ENCODE measurements at places on chromosomes 1 and 21.

DNA sequence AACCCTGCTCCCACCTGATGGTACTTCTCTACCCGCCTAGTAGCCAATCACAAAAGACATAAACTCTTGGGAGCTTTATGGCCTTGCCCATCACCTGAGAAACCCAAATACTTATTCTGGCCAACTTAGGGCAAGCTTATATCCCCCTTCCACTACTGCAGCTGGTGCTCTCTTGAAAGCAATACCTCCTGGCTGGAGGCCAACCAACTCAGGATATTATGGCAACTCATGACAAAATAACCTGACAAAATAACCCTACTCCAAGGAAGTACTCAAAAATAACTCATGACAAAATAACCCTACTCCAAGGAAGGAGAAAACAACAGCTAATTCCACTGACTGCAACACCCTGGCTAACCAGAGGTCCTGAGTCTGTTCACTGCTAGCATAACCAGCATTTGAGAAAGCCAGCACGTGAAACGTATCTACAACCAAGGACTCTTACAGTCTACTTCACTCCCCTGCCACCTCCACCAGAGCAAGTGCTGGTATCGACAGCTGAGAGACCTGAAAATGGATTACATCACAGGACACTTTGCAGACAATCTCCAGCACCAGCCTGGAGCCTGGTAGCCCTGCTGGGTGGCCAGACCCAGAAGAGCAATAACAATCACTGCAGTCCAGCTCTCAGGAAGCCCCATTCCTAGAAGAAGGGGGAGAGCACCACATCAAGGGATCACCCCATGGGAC lies 179.9 kb downstream of the COL24A1 start:
- DNase-seq, result no peak

DNA sequence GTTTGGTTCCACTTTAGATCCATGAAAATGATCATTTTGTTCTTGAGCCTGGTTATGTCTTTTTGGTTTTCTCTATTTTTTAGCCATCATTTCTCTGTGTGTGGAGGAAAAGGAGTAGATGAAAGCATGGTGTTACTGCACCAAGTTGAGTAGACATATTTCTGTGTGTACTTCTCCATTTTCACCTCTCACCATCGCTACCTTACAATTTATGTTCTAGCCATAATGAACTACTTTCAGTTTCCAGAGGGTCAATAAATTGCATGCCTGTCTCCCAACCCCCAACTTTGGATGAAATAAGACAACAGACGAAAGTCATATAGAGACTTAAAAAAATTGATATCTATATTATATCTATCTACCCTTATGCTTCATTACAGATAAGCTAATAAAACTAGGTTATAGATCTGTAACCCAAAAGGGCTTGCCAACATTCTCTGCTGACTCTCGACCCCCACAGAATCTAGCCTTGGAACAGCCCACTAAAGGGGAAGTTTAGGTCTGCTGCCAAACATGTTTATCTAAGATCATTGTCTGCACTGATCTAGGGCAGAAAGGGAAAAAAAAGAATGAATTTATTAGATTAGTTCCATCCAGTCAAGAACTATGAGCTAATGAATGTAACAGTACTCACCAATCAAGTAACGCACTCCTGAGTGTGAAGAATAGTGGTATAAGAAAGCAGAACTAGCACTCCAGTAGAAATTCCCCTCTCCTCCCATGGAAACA lies 7.5 kb upstream of the MAN1A2 start:
- DNase-seq, result peak; percentile 51

- peak; percentile 31 for DNase-seq
These were observed 117.6 kb downstream of the KCNN3 start for GRCh38 chr1:154752273-154753030.

GRCh38 chr1:233912909-233913308 lies 8.4 kb downstream of the SLC35F3 start:
- no peak for DNase-seq

DNA sequence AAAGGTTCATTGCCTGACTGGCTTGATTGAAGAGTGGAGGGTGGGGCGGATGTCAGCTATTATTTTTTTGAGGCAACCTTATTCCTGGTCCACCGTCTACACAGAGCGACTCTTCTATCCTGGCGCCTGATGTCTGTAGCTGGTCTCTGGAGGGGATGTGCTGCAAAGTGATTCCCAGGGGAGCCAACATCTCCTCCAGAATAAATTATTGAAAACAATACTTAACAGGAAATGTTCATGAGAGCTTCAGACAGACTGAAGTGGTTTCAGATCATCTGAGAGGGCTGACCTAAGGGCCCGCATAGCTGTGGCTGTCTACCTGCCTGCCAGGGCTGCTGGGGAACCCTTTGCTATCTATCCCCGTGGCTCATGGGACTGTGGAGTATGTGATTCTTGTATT lies 66.7 kb downstream of the TEX35 start:
- no peak for DNase-seq

GRCh38 chr1:4468386-4468785 lies 186.0 kb upstream of the AJAP1 start:
- no peak for DNase-seq

DNA sequence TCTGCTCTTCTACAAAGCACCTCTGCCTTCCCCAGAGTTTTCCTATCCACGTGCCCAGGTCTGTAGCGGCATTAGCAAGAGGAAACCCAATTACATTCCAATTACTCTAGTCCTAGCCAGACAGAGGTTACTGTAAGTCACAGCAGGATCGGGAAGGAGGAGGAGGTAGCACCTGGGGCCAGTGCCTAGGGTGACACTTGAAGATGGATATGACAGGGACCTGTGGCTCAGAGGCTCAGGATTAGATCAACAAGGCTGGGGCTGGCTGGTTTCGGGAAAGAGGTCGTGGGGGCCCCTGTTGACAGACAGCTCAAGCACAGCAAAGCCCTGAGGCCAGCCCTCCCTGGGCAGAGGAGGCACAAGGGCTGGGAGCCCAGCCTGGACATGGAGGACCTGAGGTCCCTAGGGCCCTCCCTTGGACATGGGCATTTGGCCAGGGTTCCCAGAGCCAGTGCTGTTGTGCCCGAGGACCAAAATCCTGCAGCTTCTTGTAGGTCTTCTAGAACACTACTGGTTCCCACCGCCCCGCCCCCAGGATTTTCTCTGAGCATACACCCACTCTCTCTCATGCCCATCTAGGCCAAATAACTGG lies 3.0 kb upstream of the HCRTR1 start:
- DNase-seq, result no peak

DNA sequence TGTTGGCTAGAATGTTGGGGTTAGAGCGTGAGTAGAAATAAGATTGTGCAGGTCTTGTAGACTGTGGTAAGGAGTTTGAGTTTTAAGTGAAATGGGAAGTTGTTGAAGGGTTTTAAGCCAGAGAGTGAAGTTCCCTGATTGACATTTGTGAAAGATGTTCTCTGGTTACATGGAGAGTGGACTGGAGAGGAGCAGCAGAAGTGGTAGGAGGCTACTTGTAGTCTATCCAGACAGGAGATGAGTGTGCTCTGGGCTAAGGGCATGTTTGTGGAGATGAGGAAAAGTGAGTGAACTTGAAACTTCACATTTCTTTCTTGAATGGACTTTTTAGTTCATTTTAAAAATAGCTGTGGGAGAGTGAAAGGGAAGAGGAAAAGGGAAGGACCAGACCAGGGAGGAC lies 37.0 kb downstream of the F3 start:
- DNase-seq, result no peak

GRCh38 chr21:41966041-41966833 lies 12.4 kb upstream of the C2CD2 start:
- DNase-seq, result no peak

GRCh38 chr1:27661412-27662075 lies 10.4 kb downstream of the IFI6 start:
- no peak for DNase-seq

DNA sequence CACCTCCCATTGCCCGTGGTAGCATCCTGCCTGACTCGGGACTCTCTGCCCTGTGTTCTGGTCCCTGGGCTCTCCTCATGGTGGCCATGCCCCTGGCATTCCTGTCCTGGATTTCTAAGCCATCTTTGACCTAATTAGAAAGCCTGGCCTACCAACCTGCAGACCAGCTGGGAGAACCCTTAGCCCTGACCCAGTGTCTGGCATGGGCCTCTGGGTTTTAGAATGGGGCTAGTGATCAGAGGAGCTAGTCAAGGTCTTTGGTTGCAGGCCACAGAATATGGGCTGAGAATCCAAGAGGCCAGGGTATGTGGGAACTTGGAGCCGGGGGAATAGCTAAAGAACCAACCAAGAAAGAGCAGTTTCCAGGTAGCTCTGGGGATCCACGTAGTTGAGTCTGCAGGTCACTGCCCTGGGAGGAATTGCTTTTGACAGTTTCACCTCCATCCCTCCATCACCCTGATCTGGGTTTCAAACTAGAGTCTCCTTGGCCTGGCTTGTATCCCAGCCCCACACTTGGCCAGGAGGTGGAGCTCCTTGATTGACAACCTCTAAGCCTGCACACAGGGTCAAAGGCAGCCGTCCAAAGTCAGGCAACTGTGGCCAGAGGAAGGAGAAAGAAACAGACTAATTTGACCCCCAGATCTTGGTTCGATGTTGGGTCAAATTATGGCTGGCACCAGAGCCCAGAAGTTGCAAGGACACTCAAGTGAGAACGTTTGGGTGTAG lies 54.7 kb upstream of the ABCG1 start:
- DNase-seq, result peak; percentile 67

DNA sequence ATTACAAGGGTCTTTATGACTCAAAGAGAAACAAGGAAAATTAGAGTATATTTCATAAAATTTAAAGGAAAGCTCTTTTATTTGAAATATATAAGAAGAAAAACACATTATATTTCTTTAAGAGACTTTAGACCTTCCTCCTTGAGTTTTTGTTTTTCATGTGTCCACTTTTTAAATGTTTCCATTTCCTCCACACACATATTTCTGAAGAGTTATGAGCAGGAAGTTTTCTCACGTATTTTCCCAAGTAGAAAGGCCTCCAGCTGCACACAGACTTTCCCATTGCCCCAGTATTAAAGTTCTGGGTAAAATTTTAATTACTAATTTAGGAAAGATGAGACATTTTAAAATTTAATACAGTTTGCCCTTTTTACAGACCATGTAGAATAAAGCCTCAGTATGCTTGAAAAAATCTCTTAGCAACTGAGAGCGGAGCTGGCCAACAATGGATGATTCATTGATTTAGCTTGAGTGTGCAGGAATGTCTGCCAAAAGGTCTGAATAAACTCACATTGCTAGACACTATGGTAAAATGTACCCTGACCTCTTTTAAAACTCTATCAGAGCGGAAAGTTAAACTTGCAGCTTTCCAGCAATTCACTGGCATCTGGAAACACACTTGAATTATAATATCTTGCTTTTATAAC lies 57.9 kb downstream of the DDAH1 start:
- DNase-seq, result no peak

- DNase-seq, result no peak
These were observed 20.5 kb downstream of the ROR1 start for GRCh38 chr1:63794354-63794753.

DNA sequence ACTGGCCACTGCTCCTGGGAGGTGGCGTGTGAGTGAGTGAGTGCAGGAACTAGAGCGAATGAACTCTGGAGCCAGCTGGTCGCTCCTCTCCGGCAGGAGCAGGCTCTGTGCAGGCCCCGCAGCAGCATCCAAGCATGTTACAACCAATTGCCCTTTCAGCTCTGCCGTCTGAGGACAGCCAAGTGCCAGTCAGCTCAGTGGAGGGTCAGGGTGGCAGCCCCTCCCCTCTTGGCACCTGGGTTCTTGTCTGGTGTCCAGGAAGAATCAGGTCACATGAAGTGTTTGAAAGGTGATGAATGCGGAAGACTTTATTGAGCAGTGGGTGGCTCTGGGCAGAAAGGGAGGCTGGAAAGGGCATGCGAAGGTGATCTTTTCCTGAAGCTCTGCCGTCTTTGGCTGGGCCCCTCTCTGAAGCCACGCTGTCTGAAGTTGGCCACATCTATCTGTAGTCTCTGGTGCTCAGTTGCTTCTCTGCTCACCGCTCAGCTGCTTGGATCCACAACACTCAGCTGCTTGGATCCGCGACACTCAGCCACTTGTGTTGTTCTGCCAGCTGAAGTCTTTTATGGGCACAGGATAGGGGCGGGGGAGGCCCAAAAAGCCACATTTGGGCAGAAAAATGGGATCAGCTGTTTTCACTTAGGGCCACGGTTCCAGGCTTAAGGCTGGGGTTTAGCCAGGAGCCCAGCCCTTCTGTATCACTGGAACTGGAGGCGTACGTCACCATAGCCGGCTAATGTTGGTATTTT lies 139.8 kb downstream of the ADSS2 start:
- DNase-seq, result no peak

GRCh38 chr21:20944139-20944538 lies 54.1 kb upstream of the NCAM2 start:
- no peak for DNase-seq

GRCh38 chr1:183942933-183943693 lies 94.4 kb downstream of the COLGALT2 start:
- peak; percentile 96 for DNase-seq

DNA sequence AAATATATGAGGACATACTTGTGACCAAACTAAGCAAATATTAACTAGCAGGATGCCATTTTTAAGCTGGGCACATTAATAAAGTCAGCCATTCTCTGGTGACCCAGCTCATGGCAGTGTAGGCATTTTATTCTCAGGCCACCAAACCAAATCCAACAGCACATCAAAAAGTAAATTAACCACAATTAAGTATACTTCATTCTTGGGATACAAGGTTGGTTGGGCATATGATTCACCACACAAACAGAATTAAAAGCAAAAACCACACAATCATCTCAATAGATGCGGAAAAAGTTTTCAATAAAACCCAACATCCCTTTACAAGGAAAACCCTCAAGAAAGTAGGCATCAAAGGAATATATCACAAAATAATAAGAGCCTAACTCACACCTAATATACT lies 101.3 kb downstream of the FAF1 start:
- DNase-seq, result no peak

- no peak for DNase-seq
These were observed 229.5 kb downstream of the TOMM20 start for GRCh38 chr1:234899041-234899729.

DNA sequence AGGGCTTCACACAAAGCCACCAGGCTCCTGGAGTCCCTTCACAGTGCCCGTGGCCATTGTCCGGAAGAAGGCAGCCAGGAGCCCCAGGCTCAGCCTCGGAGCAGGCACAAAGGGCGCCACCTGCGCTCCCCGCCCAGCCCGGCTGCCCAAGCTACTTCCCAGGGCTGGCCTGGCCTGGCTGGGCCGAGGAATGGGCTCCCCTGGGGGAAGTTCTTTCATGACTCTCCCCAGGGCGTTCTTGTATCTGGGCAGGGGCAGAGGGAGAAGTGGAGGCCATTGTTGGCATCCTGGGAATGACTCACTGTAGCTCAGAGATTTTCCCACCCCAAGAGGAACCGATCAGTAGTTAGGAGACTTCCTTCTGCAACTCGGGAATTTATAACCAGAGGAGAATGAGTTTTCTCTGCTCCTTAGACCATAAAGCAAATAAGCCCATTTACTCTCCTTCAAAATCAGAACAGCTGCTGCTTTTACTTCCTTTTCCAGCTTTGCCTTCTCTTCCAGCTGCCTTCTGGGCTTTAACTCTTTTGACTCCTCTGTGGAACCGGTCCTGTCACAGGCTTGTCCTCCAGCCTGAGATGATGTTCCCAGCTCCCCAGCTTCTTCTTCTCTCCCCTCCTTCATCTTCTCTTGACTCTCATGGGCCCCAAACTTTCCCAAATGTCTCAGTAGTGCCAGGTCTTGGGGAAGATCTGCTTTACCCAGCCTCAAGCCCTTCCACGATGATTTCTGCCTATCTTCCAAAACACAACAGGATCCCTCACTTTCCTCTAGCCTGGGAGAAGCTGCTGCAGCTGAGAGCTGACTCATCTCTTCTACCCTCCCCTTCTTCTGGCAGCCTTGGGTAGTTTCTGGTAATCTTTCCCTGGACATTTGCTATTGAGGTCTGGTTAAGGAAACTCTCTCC lies 118.7 kb upstream of the CD34 start:
- DNase-seq, result no peak
